ENCODE measurements at places on chromosomes 6 and 20.
A peak's percentile ranks its signal among the peaks of the same experiment; 100 is the strongest.

GRCh38 chr20:46965477-46965876, 70.8 kb downstream of the EYA2 start:
- no peak for DNase-seq

DNA sequence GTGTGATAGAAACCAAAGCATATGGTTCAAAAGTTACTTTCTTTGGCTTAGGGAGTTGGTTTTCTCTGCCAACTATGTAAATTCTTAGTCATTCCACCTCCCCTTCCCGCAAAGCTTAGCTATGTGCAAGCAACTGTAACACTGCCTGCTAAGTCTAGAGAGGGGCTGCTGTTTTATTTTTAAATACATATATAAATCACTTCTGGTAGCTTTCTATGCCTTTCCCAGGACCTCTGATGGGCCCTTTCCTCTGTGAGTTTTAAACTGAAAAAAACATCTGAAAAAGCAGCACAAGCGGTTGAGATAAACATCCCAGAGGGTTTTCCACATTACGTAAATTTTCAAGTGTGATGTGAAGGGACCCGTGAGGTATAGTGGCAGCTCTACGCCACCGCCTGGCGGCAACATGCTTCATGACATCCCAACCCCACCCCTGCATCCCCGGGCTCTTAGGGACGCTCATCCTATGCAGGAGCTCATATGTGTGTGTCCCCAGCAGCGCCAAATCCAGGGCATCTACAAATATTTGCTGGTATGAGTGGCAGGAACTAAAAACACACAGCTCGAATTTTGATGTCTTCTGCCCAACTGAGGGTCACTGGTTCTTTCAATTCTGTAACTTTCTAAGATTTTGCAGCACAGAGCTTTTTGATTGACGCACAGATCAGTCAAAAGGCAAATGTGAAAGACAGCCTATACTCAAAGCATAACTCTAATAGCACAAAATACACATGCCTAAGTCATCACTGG, 12.7 kb downstream of the SAYSD1 start:
- peak; percentile 74 for DNase-seq

DNA sequence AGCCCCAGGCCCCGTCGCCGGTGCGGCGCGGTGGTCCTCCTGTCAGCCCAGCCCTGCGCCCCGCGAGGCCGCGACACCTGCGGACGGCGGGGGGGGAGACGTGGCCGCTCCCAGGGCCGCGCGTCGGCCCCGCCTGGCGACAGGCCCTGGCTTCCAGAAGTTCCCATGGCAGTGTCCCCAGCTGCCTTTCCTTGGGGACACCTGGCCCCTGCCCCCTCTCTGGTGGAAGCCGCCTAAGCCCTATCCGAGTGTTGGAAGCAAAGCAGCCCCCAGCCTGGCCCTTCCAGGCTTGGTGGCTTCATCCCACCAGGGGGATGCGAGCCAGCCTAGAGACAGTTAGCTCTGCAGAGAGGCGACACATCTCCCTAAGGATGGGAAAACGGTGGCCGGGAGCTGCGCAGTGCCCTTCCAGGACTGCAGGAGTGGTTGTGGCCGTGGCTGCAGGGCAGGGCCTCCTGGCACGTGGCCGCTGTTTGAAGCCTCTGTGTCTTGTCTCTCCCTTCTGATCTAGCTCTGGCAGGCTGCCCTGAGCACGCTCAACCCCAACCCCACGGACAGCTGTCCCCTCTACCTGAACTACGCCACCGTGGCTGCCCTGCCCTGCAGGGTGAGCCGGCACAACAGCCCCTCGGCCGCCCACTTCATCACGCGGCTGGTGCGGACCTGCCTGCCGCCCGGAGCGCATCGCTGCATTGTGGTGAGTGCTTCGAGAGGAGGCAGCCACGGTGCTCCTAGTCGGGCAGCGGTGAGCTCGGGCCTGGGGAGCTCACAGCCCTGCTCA, 816 bp downstream of the NPEPL1 start:
- peak; percentile 47 for DNase-seq

DNA sequence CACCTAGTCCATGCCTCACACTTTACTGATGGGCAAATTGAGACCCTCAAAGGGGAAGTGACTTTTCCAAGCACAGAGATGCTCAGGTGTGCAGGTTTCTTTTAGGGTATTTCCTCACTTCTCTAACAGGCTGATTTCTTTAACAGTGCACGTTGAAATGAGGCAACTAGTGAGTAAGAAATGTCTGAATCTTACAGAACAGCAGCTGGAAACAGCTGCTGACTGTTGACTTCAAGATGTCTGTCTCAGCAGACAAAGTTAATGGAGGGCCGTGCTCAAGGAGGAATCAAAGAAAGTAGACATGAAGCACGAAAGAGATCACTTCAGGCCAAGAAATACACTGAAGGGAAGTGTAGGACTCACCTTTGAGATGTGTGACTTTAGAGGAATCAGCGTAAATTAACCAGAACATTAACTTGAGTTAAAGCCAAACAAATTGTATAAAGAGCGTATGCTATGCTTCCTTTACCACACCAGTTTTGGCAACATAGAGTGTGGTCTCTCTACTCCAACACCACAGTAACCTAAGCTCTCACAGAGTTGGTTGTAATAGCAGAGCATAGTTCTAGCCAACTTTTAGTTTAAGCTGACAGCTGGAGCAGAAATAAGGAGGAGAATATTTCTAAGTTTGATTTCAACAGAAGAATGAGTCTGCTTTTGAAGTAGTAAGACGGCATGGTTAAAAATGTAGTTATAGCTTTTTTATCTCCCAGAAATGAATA, 60.9 kb downstream of the SAMD3 start:
- DNase-seq: no peak

- no peak for DNase-seq
Measured at GRCh38 chr20:58909585-58909984, 57.1 kb downstream of the GNAS start.

DNA sequence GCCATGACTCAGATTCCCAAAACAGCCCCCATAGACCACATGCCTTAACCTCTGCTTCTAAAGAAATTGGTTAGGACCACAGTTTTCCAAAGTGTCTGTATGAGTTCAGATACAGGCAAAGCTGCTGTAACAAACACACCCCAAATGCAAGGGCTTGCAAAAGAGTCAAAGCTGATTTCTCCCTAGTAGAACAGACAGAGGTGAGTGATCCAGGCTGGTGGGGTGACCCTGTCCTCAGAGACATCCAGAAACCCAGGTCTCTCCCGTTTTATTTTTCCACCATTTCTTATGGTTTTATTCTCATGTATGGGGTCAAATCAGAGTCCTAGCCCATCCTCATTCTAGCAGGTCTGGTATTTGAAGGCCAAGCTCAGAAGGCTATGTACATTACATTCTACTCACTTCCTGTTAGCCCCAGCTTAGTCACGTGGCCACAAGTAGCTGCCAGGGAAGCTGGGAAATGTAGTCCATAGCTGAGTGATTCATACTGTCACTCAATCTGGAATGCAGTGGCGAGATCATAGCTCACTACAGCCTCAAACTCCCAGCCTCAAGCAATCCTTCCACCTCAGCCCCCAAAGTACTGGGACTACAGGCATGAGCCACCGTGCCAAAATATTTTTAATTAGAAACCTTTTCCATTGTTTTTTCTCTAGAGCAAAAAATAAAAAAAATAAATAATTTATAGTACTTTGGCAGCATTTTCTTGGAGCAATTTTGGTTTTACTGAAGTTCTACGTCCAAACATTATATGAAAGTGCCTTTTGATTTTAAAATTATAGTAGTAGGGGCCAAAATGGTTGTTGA, 175.2 kb downstream of the ZMYND8 start:
- DNase-seq: peak; percentile 82

DNA sequence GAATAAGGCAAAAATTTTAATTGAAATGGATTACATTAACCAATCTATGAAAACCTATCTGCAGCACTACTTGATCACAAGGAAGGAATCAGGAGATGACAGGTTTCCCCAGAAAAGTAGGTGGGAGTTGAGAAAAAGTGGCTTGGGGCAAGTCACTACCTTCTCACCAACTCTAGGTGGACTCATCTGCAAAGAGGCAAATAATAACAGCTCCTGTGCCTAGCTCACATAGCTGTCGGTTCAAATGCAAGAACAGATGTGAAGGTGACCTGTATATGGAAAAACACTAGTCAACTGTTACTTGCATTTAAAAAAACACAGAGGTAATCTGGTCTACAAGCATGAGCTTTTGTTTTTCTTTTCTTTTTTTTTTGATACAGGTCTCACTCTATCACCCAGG, 67.2 kb downstream of the POPDC3 start:
- no peak for DNase-seq

DNA sequence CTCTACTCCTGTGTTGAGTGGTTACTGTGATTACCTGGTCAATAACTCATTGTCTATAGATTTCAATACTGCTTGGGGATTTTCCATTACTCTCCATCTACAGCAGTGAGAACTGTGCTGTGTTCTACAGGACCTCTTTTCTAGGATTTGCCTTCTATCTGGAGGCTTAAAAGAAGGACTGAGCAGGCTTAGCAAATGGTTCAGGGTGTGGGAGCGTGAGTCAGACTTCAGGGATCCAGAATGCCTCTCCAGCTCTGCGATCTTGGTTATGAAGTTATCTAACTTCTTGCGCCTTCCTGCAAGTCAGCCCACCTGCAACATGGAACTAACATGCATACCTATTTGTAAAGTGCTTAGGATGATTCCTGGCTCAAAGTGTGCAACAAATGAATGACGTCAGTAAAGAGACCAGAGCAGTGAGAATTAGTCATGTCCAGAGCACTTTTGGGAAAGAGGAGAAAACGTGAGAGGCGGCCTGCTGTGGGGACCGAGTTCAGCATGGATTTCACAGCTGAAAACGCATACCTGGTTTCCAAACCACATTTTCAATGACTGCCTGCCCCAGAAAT, 610.1 kb upstream of the CDH4 start:
- no peak for DNase-seq

- peak; percentile 42 for DNase-seq
Measured at GRCh38 chr20:62606016-62606415, 36.3 kb upstream of the SLCO4A1 start.

- no peak for DNase-seq
Measured at GRCh38 chr20:6590891-6591637, 176.4 kb upstream of the BMP2 start.

- no peak for DNase-seq
Measured at GRCh38 chr20:11958855-11959254, 41.2 kb downstream of the BTBD3 start.

- DNase-seq: no peak
Measured at GRCh38 chr6:69914015-69914485, 47.7 kb downstream of the COL19A1 start.

GRCh38 chr20:62764156-62764935, 31.9 kb upstream of the MRGBP start:
- no peak for DNase-seq

GRCh38 chr6:41707565-41708200, 27.7 kb downstream of the TFEB start:
- peak; percentile 29 for DNase-seq

GRCh38 chr6:124055963-124056362, 252.3 kb downstream of the NKAIN2 start:
- DNase-seq: no peak

- no peak for DNase-seq
Measured at GRCh38 chr6:154206996-154207395, 149.6 kb downstream of the IPCEF1 start.

Data from hematopoietic multipotent progenitor cell treated with erythropoietin and hydrocortisone succinate and interleukin-3 and kit ligand, for 6 days (in vitro differentiated cells).